Activated T-cell treated with anti-CD3 and anti-CD28 coated beads for 1 hour (primary cell): ENCODE measurements at places on chromosomes 11 and 22.

DNA sequence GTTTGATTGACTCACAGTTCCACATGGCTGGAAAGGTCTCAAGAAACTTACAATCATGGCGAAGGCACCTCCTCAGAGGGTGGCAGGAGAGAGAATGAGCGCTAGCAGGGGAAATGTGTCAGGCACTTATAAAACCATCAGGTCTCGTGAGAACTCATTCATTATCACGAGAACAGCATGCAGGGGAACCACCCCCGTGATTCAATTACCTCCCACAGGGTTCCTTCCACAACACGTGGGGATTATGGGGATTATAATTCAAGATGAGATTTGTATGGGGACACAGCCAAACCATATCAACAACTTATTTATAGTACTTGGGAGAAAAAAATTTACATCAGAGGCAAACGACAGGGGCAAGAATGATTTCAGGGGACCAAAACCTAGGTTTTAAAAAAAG, 3.0 kb downstream of the ME3 start:
- DNase-seq: no peak

- DNase-seq: no peak
Measured at GRCh38 chr11:108871152-108871551, 206.3 kb downstream of the DDX10 start.

- DNase-seq: no peak
Measured at GRCh38 chr11:29306527-29306926, 710.3 kb downstream of the KCNA4 start.

GRCh38 chr11:120031156-120031555, 106.8 kb downstream of the TRIM29 start:
- no peak for DNase-seq

GRCh38 chr11:36376009-36376887, 80.2 kb downstream of the PRR5L start:
- DNase-seq: no peak

GRCh38 chr11:65386307-65387140, at the start of gene FRMD8:
Gene FRMD8 (plus strand): TSS chr11:65386637. CDS start chr11:65387037, 400 bp downstream.
- DNase-seq: peak; percentile 88

DNA sequence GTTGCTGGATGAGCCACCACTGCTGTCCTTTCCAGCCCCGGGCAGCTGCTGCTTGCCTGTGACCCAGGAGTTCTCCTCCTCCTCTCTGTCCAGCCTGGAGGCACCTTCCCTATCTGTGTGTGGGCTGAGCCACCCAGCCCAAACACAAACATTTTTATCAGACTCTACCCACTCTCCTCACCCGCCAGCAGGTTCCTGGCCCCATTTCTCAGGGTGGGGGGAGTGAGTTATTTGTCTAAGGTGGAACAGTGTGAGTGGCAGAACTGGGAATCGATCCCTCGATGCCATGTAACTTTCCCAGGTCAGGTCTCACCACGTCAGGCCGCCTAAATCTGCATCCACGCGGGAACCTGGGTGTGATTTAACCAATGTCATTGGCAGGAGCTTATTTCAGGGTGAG, 20.8 kb upstream of the SMIM38 start:
- no peak for DNase-seq

DNA sequence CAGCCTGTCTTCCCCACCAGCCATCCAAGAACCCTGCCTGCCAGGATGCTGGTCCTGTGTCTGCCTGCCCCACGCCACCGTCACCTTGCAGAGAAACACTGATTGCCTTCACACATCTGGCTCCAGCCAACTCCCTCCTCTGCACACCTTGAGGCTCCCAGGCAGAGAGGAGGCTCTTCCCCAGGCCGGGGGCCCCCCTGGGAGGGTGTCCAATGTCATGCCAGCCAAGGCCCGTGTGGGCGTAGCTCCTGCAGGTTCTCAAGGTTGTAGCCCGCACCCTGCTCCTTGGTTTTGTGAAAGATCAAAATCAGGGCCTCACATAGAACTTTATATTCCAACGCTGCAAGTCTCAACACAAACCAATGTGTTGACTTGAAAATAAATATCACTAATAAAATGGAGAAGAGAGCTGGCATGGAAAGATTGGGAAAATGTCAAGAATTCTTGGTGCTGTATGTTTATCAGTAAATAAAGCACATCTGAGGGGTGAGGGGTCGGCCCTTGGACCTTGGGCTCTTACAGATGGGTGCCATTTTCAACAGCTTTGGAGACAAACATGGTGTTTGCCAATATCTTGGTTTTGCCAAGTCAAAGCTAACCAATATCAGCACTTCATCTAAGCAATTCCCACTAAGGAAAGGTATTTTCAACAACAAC, 6.7 kb upstream of the PPARA start:
- no peak for DNase-seq

DNA sequence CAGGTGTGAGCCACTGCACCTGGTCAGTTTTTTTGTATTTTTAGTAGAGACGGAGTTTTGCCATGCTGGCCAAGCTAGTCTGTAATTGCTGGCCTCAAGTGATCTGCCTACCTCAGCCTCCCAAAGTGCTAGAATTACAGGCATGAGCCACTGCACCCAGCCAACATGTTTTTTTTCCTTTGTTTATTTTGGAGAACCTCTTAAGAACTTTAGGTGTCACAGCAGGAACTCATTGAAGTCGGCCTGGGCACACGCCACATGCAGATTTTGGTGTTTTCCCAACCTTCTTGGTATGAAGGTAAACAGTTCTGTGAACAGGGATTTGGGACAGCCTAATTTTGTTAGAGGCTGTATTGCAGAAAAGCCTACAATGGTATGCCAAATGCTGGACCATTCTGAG, 9.4 kb downstream of the DIXDC1 start:
- no peak for DNase-seq

DNA sequence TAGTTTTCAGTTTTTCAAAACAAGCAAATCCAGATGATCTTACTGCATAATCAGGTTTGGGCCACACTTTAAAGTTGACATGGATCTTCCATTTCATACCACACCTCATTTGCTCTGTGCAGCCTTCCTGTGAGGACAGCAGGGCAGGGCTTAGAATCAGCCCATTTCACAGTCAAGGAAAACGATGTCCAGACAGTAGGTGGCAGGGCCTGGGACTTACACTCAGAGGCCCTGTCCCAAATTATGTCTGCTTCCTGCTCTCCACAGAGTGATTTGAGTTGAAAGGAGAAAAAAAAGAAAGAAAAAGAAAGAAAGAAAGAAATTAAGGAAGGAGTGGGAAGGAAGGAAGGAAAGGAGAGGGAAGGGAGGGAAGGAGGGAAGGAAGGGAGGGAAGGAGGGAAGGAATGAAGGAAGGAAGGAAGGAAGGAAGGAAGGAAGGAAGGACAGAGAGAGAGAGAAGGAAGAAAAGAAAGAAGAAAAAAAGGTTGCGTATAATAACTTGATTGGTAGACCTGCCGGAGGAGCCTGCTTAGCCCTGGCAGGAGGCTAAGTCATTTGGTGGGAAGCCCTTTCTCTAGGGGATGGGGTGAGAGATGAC, 23.6 kb downstream of the TSKU start:
- DNase-seq: no peak

DNA sequence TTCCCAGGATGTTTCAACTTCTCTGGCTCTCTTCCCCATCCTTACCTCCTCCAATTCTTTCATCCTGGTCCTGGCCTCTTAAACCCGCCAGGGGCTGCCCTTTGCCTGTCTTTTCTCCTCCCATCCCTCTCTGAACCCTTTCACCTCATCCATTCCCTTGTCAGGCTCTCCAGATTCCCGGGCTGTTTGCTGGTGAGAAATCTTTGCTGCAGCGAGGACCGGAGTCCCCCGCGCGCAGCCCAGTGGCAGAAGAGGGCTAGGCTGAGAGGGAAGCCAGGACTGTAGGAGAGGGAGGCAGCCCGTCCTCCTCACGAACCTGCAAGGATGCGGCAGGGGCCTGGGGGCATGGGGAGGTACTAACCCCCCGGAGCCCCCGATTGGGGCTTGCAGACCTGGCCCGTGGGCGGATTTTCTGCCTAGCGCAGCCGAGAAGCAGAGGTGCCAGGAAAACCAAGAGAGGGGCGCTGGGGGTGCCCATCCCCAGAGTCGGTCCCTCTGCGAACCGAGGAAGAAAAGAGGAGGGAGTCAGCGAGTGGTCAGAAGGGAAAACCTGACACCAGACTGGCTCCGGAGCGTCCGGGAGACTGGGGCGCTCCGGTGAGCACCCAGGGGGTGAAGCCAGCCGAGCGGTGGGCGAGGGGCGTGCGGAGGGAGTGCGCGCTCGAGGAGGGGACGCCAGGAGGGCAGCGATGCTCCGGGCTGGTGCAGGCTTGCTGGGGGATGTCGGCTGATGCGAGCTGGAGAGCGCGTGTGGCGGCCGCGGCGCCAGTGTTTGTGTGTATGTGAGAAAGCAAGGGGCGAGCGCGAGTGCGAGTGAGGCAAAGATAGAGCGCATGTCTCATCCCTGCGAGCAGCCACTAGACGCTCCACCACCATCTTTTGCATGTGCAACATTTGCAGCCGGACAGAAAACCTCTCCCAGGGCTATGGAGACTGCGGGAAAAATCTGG, at the start of gene GRIA4:
Gene GRIA4, plus strand, starts transcription at position 242 of the 950 bp plus-strand sequence. CDS start 925 bp downstream, outside the sequence.
- DNase-seq: no peak

DNA sequence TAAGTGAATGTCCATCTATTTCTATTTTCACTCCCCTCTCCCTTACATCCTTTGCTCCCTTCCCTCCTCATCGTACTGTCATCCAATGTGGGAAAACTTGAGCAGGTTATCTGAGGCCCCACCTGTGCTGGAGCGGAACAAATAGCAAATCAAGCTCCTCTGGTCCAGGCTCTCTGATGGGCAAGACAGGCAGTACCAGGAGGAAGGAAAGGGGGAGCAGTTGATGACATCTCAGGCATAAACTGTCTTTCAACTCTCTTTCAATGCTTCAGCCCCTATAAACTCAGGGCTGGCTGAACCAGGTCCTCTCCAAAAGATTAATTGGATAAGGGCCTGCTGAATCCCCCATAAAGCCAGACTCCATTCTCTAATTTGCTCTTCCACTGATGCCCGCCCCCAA, 1.5 kb upstream of the CCKBR start:
- no peak for DNase-seq

DNA sequence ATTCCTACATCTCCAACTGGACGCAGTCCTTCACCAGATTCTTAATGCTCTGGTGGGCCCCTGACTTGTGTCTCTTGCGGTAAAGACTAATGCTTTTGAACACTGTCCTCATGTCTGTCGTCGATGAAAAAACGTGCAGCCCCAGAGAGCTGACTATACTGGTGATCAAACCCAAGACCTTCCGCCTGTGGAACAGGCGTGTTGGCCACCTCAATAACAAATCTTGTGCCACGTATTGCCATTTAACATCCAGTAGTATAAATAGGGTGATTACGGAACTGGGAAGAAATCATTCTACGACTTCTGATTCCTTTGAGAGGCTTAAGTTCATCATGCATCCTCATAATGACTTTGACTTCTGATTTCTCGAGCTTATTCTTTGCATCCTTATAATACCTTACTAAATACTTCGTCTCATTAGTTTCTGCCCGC, 45.6 kb downstream of the OR4D9 start:
- no peak for DNase-seq

DNA sequence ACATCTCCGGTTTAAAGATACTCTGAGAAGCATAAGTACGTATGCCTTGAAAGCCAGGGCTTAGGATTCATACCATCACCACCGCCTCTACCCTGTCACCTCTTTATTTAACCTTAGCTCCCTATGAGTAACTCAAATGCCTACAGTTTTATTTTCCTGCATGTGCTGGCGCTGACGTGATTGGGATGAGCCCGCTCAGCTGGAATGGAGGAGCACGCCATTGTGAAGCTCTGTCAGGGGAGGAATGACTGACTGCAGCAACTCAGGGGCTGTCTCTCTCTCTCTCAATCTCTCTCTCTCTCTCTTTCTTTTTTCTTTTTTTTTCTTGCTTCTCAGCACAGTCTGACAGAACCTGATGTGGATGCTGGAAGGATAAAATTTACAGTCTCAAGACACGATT, 12.4 kb downstream of the CAVIN3 start:
- DNase-seq: no peak

DNA sequence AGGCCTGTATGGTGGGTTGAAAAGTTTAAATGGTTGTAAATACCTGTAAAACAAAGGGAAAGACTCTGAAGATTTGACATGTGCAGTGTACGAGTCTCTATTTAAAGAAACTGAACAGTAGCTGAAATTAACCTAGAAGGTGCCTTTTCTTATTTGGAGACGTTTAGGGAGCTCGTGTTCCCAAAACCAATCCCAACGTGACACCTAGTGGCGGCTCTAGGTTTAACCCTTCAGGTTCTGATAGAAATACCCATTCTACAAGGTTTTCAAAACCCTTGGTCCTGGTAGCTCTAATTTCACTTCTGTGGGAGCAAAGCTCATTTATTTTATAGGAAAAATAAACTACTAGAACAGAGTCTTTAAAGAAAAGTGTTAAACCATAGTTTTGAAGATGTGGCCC, 258.3 kb downstream of the LRRC4C start:
- no peak for DNase-seq

DNA sequence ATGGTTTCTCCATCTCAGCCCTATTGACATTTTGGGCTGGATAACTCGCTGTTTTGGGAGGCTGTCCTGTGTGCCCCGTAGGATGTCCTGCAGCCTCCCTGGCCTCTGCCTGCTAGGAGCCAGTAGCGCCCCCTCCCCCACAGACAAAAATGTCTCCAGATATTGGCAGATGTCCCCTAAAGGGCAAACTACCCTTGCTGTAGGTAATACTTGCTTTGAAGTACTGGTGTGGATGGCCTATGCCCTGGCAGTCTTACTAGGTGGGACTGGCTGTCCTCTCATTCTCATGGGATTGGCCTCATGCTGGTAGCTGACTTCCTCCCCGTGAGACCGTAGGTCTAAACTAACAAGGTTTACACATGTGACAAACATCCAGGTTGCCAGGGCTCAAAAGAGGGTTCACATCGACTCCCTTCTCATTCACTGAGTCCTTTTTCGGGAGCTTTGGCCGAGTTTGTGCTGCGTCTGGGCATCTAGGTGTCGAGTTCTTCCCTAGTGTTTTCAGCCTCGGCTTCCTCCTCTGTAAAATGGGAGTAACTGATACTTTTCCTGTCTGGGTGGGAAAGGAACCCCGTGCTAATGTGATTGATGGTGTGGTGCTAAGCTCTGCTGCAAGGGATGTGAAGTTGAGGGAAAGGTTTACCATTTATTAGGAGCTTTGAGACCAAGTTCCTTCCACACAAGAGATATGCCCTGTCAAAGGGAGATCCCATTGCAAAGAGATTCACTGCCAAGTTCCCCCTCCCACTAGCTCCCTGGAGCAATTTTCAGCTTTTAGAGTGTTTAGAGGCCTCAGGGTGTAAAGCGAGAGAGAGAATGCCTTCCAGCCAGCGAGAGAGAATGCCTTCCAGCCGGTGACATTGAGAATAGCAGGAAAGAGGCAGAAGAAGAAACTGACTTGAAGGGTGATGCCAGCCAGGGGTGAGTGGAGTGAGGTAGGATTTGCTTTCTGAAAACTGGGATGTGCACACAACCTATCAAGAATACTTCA, 17.0 kb downstream of the PTPRJ start:
- no peak for DNase-seq

- no peak for DNase-seq
Measured at GRCh38 chr11:134413826-134414731, 2.0 kb upstream of the B3GAT1 start.
